ENCODE measurements at places on chromosomes 16 and 17.

- DNase-seq = no peak
Measured at GRCh38 chr17:16989953-16990860, 18.3 kb upstream of the TNFRSF13B start.

- no peak for DNase-seq
Measured at GRCh38 chr16:17770104-17770503, 299.3 kb upstream of the XYLT1 start.

GRCh38 chr17:7559320-7560171 is 996 bp downstream of the TNFSF13 start:
- DNase-seq = no peak

- no peak for DNase-seq
Measured at GRCh38 chr17:42848093-42848492, 2.9 kb upstream of the AOC3 start.

GRCh38 chr17:19391432-19391831 is 4.4 kb upstream of the MFAP4 start:
- no peak for DNase-seq

DNA sequence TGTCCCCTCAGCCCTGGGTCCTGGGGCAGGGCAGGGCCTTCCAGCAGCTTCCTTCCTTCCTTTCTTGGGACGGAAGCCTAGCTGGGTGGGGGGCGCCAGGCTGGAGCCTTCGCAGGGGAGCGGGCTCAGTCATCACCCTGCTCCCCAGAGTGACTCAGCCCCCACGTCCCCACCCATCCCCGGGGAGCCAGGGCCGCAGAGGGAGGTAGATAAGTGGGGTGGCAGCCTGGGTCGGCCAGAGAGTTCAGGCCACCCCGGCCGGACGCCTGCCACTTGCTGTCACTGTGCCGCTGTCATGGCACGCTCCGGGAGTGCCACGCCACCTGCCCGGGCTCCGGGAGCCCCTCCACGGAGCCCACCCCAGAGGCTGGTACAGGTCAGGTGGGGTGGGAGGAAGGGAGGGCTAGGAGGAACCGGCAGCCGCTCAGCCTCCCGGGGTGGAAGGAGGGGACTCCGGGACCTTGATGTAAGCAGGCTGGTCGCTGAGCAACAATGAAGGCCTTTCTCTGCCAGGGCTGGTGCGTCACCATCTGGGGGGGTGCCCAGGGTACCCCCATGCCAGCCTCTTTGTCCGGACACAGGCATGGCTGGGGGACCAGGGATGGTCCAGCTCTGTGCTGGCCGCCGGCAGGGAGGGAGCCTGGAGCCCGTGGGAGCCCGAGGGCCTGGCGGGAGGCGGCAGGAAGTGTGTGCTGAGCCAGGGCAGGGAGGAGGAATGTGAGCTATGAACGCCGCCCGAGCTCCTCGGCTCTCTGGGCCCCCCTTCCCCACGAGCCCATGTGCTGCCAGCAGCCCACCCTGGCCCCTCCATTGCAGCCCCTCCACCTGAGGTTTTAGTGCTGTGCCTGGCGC is 6.6 kb downstream of the NHERF2 start:
- no peak for DNase-seq
